ENCODE measurements at places on chromosomes 6 and 20. TPM values are rescaled to one million over a fixed set of nuclear protein-coding genes. Genes with fewer than 3 reads are reported as not detected.

The TNFRSF6B gene
- total RNA-seq, result not detected

The SRMS gene
- total RNA-seq, result 1.2 TPM

The SNRPB gene
- 349 TPM for total RNA-seq

The GTSF1L gene
- total RNA-seq, result not detected

The ADAT2 gene
- 5.5 TPM for total RNA-seq

The SLC22A16 gene
- total RNA-seq, result not detected

The RHAG gene
- total RNA-seq, result not detected

The HEY2 gene
- not detected for total RNA-seq

The TINAG gene
- not detected for total RNA-seq

The SLC35D3 gene
- not detected for total RNA-seq

The UNC5CL gene
- 1.7 TPM for total RNA-seq

The HCK gene
- total RNA-seq, result not detected

The BNIP5 gene
- not detected for total RNA-seq

The XKR7 gene
- total RNA-seq, result not detected

The CLVS2 gene
- not detected for total RNA-seq

The PRDM13 gene
- total RNA-seq, result not detected

The AGPAT4 gene
- 0.07 TPM for total RNA-seq

The NKX2-2 gene
- total RNA-seq, result not detected

The HSPA12B gene
- total RNA-seq, result not detected

The BPIFB4 gene
- total RNA-seq, result not detected

The EPPIN gene
- not detected for total RNA-seq

The NPEPL1 gene
- 36.9 TPM for total RNA-seq

The SOX18 gene
- 0.83 TPM for total RNA-seq

The HDGFL1 gene
- total RNA-seq, result not detected

The KCNK17 gene
- not detected for total RNA-seq

The CFB gene
- total RNA-seq, result 22.6 TPM

The FAM135A gene
- 16.0 TPM for total RNA-seq

Measured in PC-9 (cell line).